Gastroesophageal sphincter (tissue), 4 donors: ENCODE measurements at places on chromosomes 6 and 20.
A peak's percentile ranks its signal among the peaks of the same experiment; 100 is the strongest.

DNA sequence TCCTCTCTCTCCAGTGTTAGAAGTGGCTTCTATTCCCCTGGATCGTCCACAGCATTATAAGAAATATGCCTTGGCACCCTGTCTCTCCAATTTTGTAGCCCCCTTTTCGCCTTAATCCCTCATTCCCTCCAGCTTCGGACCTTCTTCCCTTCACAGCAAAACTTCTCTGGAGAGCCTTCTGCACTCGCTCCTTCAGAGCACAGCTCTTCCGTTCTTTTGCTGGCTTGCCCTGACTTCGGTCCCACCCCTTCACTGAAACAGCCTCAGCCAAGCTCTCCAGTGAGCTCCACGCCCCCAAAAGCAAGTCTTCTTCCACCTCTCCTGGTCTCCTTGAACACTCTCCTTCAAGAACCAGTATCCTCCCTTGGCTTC, 134.7 kb upstream of the RNF24 start:
- no peak for ATAC-seq

- no peak for ATAC-seq
These were observed 68.3 kb downstream of the FHL5 start for GRCh38 chr6:96631248-96631647.

- no peak for ATAC-seq
These were observed 140.1 kb upstream of the PTPN1 start for GRCh38 chr20:50370036-50370566.

DNA sequence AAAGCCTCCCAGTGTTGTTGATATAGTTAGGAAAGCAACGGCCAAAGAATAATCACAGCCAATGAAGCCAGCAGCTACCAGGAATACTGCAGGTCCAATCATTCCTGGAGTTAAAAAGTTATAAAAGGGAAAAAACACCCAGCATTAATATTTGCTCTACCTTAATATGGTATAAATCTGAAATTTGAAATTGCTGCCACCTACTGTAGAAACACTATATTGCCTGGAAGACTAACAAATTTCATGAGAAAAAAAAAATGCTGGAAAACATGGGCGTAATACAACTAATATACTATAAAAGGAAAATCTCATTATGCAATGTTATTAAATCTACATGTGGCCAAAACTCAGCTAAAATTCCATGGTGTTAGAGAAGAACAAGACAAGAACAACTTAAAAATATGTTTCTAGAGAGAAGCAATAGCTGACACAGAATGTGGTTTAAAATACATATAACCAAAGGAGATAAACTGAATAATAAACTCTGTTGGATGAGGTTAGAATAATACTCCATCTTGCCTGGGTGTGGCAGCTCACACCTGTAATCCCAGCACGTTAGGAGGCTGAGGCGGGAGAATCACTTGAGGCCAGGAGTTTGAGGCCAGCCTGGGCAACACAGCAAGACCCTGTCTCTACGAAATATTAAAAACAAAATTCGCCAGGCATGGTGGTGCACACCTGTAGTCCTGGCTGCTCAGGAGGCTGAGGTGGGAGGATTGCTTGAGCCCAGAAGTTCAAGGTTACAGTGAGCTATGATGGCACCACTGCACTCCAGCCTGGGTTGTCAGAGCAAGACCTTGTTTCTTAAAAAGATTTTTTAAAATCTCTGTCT, 43.1 kb downstream of the SLC17A5 start:
- peak; percentile 74 for ATAC-seq

DNA sequence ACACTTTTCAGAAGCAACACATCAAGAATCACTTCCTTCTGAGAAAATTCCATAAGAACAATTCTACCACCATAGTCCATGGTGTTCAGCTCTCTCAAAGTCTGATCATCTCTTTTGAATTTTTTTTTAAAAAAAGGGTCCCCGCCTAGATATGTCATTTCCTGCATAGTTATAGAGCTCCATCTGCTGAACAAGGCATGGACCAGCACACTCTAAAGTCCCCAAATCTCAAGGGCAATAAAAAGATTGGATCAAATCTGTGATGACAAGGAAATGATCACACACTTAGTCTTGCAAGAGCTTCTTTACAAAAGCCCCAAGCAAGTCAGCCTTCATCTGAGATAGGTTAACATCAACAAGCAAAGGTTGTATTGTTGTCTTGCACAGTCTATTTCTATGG, 100.7 kb upstream of the STMND1 start:
- ATAC-seq, result no peak

DNA sequence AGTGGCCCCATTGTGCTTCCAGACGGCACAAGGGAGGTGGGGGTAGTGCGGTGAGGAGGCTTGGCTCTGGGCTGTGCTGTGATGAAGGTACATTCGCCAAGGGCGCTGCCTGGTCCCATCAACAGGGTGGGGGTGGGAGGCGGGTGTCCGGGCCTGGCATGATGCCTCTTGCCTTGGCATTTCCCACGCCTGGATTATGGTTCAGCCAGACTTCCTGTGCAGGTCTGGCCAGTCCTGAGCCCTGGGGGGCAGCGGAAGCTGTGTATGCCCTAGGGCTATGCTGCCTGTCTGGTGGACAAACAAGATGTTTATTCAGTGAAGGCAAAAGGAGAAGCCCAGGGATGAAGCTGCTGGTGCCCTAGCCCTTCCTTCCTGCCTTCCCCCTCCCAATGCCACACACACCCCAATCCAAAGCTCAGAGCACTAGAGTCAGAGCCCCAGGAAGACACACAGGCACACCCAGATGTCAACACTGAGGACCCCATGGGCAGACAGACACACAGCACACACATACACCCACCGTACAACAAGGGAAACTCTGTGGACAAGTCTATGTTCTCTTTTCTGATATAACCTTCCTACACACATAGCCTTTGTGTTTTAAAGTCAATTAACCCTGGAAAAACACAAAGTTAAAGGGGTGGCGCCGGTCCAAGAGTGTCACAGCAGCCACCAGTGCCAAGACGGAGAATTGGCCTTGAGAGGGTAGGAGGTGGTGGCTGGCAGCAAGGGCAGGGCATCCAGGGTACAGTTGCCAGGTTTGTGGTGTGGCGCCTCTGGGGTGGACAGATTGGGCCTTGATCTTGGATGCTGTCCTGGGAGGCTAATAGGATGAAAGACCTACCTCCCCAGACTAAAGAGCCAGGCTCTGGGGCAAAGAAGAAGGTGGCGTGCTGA, 54.7 kb upstream of the SAYSD1 start:
- ATAC-seq, result no peak

DNA sequence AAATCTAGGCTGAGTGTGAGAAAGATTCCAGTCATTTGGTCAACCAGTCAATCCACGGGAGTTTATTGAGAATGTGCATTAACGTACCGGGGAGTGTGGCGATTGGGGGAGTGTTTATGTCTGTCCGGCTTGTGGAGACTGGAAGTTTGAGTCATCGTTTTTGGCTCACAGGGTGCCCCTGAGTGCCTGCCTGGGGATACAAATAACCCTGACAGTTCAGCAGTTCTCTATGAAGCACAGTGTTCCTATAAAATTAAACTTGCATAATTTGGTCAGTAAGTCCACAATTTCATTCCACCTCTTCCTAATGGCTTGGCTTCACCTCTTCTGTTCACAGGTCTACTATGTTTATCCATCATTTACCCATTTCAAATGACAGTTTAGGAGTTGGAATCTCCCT, 72.6 kb upstream of the PLEKHG1 start:
- ATAC-seq, result no peak

GRCh38 chr20:34222208-34222607, 19.0 kb upstream of the ASIP start:
- peak; percentile 39 for ATAC-seq

DNA sequence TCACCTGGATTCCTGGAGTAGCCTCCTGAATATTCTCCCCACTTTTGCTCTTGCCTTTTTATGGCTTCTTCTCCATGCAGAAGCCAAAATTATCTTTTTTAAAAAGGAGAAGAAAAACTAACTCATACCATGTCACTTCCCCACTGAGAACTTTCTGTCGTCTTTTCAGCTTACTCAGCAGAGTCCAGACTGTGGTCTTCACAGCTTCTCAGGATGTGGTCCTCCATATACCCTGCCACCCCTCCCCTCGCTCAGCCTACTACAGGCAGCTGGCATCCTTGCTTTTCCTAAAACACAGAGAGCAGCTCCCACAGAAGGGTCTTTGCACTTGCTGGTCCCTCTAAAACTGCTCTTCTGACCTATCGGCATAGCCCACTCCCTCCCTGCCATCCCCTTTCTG, 89.4 kb upstream of the ISM1 start:
- no peak for ATAC-seq

DNA sequence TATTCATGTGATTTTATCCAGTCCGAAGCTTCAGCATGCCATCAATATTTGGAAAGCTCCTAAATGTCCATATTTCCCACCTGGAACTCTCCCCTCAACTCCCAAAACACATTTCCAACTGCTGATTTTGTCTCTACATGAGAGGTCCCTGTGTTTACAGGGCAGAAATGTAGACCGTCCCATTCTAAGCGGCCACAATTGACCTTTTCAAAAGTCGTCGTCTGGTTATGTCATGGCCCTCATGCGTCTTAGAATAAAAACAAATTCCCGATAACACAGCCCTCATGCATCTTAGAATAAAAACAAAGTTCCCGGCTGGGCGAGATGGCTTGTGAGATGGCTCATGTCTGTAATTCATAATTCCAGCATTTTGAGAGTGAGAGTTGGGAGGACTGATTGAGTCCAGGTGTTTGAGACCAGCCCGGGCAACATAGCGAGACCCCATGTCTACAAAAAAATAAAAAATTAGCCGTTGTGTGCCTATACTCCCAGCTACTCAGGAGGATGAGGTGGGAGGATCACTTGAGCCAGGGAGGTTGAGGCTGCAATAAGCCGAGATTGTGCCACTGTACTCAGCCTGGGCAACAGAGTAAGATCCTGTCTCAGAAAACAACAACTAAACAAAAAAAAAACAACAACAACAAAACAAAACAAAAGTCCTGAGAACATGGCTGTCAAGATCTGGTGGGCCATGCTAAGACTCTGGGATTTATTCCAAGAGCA, 6.4 kb upstream of the ZNF217 start:
- ATAC-seq, result no peak

DNA sequence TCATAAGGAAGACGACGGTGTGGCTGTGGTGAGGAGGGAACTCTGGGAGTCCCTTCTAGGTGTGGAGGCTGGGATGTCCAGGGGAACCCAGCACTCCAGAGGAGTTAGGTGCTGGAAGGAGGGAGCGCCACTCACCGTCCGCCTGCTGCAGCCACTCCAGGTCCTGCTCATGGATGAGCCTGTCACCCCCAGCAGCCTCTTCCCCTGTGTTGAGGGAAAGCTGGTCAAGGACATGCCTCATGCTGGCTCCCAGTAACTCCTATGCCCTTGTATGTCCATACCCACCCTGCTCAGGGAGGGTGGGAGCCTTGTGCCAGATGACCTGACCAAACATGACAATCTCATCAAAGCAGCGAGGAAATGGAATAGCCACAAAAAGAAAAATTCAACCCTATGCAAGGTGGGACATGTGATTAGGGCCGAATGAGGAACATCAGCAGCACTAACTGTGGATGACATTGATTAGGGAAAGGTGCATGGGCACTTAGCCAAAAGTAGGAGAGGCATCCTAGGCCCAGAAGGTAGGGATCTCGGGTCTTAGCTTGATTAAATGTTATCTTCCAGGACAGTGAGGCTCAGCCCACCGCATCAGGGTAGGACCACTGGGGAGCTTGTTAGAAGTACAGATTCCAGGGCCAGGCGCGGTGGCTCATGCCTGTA, 3.0 kb downstream of the DNPH1 start:
- ATAC-seq, result no peak

DNA sequence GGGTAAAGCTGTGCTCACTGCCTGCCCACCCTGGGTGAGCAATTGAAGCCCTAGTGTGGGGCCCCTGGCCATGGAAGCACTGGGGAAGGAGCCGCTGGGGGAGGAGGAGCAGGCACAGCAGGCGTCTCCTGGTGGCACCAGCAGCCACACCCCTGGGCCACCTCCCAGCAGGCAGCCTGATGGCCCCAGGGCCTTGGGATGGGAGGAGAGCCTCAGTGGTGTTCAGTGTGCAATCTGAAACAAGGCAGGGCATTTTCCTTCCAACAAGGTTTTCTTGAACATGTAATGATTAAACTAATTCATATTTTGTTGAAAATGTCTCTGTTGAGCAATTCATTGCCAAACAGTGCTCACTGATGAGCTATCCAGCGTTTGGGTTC, 151.0 kb downstream of the ZDHHC14 start:
- ATAC-seq, result no peak

GRCh38 chr6:75494290-75494689, 690 bp upstream of the FILIP1 start:
- ATAC-seq, result no peak

DNA sequence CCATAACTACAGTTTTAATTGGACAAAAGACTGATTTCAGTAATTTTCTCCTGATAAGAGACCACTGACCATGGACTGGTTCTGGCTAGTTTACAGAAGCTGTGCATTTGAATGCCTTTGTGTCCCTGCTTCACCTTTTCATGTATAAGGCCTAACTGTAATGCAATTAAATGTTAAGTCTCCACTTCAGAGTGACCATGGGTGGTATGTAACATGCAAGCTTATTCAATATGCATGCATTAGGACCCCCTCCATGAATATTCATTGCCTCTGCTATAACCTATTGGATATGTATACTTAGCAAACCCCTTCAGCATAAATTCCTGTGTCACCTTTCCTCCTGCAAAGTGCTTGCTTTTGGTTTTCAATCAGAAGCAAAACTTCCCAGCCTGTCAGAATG, 2.2 kb downstream of the UBD start:
- no peak for ATAC-seq

GRCh38 chr20:35629427-35630145, 14.0 kb downstream of the SPAG4 start:
- no peak for ATAC-seq

DNA sequence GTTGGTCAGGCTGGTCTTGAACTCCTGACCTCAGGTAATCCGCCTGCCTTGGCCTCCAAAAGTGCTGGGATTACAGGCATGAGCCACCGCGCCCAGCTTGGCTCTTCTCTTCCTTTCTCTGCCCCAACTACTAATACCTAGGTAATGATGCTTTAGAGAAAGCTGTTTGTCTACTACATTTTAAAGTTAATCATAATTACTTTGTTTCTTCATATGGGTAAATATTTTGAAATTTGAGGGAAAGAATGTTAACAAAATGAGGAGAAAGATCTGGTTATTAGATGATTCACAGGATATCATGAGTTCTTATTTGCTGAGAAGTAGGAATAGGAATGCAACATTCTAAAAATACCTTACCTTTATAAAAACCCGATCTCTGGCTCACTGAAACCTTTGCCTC, 18.4 kb upstream of the PTPRK start:
- ATAC-seq, result no peak

DNA sequence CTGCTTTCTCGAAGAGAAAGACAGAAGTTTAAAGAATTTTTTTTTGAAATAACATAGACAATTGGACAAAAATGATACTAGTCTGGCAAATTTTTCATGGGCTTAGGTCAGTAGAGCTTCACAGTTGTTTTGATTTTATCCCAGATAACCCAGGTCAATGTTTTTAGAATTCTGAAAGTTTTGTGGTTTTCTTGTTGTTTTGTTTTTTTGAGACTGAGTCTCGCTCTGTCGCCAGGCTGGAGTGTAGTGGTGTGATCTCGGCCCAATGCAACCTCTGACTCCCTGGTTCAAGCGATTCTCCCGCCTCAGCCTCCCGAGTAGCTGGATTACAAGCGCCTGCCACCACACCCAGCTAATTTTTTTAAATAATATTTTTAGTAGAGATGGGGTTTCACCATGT, 22.8 kb downstream of the KIF13A start:
- ATAC-seq, result no peak
